Stimulated activated CD4-positive, alpha-beta T cell treated with anti-CD3 and anti-CD28 coated beads, Interleukin-4, amount 100 ng/mL, for 48 hours (primary cell): ENCODE measurements at places on chromosomes 5 and 9.

DNA sequence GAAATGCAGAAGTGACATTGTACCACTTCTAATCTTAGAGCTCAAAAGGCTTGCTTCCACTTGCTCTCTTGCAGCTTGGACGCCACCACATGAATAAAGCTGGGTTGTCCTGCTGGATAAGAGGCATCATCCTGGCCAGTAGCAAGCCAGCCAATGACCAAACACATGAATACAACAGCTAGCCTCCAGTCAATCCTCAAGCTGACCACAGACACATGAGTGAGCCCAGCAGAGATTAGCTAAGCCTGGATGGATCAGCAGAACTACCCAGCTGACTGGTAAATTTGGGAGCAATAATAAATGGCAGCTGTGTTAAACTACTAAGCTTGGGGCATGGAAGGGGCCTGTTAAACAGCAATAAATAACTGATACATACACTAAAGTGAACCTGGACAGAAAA lies 121.1 kb upstream of the SLC12A2 start:
- DNase-seq: no peak

- no peak for DNase-seq
Observed at GRCh38 chr5:83653669-83654068, 67.0 kb downstream of the HAPLN1 start.

DNA sequence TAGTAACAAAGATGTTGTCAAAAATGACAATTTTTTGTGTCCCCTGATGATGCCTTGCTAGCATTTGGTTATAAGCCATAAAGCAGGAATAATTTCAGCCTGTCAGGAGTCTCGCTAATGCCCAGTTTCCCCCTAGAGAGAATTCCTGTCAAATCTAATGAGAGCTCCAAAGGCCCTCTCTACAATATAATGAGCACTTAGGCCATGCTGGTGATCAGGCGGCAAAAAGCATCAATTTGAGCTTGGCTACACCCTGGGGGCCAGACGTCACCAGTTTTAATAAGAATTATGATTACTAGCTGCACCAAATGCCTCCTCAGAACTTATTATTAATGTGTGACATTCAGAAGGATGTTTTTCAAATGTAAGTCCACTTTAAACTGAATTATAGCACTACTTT lies 6.1 kb downstream of the TLE1 start:
- no peak for DNase-seq

DNA sequence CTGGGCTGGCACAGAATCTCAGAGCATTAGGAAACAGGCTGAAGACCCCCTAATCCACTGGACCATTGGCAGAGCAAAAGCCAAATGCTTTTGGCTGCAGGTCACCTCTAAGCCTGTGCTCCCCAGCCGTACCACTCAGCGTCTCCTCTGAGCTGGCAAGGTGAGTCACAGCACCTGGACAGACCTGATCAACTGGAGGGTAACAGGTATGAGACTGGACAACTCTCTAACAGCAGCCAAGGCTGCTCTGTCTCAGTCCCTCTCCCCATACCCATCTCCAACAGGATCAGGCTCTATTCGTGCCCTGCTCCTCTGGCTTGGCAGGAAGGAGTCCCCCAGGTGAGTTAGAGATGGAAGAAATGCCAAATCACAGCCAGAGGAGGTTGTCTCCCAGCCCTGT lies 4.7 kb downstream of the GOLGA2 start:
- no peak for DNase-seq

GRCh38 chr9:21153336-21154017 lies 11.8 kb upstream of the IFNW1 start:
- DNase-seq: no peak

GRCh38 chr9:4796988-4797853 lies 4.5 kb downstream of the RCL1 start:
- DNase-seq: no peak

GRCh38 chr5:72850113-72850512 lies 33.7 kb downstream of the TNPO1 start:
- no peak for DNase-seq
